Effector memory CD4-positive, alpha-beta T cell (primary cell): ENCODE measurements at places on chromosomes 4 and X.

DNA sequence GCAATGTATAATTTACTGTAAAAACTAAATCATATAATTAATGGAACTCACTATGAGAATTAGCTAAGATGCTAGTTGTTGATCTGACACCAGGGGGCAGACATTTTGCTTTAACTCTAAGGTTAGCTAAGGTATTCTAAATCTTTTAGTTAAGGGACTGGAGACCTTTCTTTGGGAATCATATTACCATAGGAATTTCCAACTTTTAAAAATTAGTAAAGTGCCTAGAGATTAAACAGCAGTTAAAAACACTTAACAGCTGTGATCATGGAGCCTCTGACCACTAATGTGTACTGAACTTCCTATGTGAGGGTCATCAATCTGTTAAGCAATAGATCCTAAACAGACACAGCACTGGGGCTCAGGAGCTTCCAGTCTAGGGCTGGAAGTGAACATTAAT is 226.6 kb downstream of the NSUN7 start:
- DNase-seq: no peak

GRCh38 chr4:15375667-15376066 is 52.2 kb upstream of the C1QTNF7 start:
- no peak for DNase-seq

DNA sequence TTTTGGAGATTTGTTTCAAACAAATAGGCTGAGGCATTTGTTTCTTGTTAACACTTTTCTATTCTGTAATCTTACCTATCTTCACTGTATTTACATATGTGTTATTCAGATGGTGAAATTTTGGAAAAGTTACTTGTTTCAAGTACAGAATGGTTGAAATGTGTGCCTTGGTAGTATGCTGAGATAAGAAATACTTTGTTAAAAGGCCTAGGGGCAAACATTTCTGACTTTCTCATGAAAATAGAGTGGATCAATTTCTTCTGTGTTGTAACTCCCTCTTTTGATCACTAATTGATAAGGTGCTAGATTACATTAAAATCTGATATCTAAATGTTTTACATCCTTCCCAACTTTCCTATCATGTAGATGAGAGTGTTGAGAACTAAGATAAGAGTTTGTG is 18.1 kb downstream of the USO1 start:
- no peak for DNase-seq

DNA sequence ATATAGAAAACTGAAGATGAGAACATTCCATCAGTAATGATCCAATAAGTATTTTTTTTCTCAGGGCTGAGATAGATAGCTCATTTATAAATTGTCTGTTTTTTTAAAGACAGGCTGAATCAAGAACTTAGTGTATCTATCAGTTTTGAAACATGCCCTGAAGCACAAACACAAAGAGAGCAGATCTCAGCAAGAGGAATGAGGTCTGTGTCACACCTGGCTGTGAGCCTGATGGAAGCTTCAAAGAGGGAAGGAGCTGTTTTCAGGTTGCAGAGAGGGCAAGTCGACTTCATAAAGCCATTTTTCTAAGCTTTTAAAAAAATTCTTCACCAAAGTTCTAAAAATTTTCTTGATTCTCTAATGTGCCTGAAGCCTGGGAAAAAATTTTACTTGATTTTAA is 434.9 kb downstream of the PDGFC start:
- no peak for DNase-seq

DNA sequence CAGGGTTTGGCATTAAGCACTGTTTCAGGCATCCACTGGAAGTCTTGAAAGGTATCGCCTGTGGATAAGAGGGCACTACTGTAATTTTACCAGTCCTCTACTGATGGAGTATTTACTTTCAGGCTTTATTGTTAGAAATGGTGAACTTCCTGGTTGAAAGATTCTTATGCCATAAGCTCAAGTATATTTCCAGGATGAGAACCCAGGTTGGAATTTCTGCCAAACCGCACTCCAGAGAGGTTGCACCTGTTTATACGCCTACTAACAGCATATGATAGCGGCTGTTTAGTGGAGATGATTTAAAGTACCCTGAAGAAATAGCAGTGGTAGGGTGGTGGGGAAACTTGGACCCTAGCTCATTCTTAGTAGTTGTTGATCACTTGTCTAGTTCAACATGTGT is 9.9 kb downstream of the FNIP2 start:
- no peak for DNase-seq

GRCh38 chrX:155094468-155095061 is 23.3 kb downstream of the BRCC3 start:
- DNase-seq: no peak

GRCh38 chrX:7133050-7133440 is 14.5 kb upstream of the STS start:
- no peak for DNase-seq

DNA sequence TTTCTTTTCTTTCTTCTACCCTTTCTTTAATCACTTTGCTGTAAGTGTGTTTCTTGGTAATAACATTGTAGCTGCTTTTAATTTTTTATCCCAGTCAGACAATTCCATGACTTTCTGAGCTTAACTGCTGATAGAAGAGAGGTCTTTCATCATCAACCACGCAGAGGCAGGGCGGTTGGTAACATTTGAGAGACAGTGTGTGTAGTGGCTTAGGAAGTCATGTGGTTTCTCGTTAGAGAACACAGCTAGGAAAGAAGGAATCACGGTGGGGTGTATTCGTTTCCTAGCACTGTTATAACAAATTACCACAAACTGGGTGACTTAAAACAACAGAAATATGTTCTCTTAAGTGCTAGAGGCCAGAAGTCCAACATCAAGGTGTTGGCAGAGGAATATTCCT is 11.5 kb downstream of the PRPS2 start:
- DNase-seq: no peak
